ENCODE measurements at places on chromosomes 6 and 20.

DNA sequence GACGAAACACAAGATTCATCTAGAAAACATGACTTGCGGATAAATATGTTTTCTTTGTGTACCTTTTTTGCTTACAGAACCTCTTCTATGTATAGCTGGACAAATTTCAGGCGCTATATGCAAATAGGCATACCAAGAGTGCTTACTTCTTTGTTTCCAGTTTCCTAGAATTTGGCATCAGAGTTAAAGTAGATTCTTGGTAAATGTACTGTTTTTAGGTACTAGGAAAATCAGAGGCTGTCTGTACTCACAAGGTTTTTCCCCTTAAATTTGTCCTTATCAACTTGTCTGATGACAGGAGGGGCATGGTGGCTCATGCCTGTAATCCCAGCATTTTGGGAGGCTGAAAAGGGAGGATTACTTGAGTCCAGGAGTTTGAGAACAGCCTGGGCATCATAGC lies 124.9 kb upstream of the TMEM170B start:
- no peak for DNase-seq

DNA sequence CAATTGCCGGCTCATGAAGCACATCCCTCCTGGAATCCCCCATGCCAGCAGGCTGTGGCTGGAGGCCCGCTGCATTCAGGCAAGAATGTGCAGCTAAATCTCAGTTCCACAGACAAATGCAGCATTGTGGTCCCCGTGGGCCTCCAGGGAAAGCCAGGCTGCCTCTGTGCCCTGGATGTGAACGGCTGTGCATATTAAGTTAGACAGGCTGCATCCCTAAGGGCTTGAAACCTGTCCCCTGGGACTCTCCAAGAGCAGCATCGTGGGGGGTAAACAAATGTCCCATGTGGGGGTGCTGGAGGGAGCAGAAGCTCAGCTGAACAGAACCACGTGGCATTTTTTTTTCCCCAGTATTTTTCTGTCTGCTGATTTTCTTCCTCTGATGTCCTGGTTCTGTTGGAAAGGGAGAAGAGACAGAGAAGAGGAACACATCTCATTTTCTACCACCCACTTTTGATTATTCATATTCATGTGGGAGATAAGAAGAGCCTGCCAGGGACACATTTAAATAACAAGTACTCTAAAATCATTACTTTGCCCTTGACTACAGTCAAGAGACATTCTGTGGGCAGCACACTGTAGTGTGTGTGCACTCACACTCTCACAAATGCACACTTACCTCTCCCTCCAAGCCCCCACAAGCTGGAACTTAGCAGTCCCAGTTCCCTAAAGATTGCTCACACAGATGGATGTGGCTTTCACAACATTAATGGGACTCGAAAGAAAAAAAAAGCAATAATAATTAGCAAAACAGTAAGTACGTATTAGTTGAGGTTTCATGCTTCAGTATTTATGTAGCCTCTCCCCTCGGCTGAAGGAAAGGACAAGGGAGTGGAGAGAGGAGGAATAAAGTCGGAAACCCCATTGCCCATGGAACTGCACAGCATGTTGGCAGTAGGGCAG lies 16.9 kb downstream of the GFOD1 start:
- DNase-seq, result no peak

GRCh38 chr6:143213859-143214376 lies 153.2 kb downstream of the AIG1 start:
- DNase-seq, result no peak

GRCh38 chr20:51735728-51736600 lies 32.2 kb downstream of the ATP9A start:
- DNase-seq, result no peak

DNA sequence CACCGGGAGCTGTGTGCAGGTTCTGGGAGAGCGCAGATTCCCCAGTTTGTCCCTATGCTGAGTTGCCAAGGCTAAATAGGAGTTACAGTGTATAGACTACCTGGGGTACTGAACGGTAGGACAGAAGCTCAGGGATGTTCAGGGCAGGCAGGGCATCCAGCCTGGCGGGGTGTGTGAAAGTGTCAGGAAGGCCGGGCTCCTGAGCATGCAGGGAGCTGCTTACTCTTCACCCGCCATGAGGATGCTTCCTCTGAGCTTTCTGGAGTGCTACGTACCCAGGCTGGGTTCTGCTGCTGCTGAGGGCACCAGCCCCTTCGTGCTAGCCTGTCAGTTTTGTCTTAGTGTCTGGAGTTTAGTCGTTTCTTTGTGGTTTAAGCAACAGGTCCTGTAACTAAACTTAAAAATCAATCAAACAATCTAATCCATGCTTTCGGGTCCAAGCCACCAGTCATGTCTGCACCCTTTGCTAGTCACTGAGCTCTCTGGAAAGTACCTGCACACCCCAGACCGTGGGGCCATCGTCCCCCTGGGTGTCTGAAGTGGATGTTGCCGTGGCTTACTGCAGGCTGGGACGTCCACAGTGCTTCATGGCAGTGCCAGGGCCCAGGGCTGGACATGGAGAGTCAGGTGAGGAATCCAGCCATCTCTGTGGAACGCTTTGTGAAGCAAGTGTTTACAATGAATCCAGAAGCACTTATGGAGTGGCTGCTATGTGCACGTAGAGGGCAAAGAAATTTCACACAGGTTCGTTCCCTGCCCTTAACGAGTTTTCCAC lies 220.3 kb upstream of the SNX9 start:
- no peak for DNase-seq
